ENCODE measurements at places on chromosomes 6 and 20. TPM values are rescaled to one million over a fixed set of nuclear protein-coding genes. Genes with fewer than 3 reads are reported as not detected.

Gene RAET1L
- not detected for total RNA-seq

GRCh38 chr6:36791521-36792135, 47.6 kb downstream of the CPNE5 start:
- no peak for DNase-seq

GRCh38 chr6:6633898-6634734, 45.6 kb downstream of the LY86 start:
- no peak for DNase-seq

- no peak for DNase-seq
These were observed 26.2 kb downstream of the NOL7 start for GRCh38 chr6:13641315-13641714.

GRCh38 chr6:121437851-121438651, 2.6 kb downstream of the GJA1 start:
- peak; percentile 66 for DNase-seq

Gene C6orf15
- not detected for total RNA-seq

GRCh38 chr6:69895396-69895795, 29.0 kb downstream of the COL19A1 start:
- no peak for DNase-seq

Gene ID4
- 0.60 TPM for total RNA-seq

Gene PKIB
- not detected for total RNA-seq

DNA sequence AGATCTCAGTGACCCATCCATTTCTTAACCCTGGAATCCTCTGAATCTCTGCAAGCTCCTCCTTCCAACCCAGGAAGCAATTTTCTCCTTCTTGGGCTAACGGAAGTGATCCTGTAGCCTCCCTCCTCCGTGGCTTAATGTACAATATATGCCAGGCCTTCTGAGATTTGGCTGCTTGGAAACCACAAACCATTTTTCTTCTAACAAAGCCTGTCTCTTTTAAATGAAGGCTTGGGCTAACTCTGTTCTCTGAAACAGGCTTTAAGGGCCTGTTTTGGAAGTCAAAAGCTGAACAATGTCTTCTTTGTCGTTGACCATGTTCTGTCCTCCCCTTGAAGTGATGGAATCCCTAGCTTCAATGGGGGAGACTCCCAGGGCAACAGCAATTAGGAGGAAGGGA, 14.9 kb downstream of the FYN start:
- DNase-seq = no peak
